ENCODE measurements at places on chromosomes 16 and 17.

DNA sequence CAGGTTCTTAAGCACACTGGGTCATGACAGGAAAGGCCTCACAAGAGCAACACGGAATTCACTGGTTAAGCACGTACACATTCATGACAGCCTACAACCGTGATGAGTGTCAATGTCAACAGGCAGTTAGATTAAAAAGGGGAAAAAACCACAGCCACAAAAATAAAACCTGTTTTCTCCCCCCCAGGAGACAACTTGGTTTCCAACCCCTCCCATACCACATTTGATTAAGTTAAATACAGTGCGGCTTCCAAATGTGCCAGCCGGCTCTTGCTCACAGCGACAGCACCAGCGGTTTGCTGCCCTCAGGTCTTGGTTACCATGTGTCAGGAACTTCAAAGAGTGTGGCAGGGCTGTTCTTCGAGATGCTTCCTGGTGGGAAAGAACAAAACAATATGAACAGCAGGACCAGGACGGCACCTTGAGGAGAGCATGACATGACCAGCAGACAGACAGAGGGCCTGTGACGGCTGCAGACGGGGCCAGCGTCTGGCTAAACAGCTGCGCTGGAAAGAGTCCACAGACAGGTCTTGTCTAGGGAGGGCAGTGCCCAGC, 193.6 kb downstream of the PARN start:
- DNase-seq = peak; percentile 43

- DNase-seq = no peak
Measured at GRCh38 chr17:38674014-38674748, 576 bp downstream of the EPOP start.

- DNase-seq = peak; percentile 39
Measured at GRCh38 chr16:51971184-51971583, 575.8 kb downstream of the TOX3 start.

DNA sequence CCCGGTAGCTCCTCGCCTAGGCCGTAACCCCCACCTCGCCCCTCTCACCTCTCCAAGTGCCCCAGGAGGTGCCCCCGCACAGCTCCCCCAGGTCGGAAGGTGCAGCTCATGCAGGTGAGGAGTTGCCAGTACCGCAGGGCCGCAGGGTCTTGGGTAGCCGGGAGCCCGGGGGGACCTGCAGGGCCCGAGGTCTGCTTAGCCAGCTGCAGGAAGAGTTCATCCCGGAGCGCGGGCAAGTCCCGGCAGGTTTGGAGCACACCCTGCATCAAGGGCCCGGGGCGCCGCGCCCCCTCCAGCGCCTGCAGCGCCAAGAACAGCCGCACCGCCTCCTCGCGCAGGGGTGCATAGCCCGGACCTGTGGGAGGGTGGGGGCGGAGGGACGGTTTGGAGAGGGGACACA, 4.8 kb downstream of the PLEKHH3 start:
- DNase-seq = no peak

DNA sequence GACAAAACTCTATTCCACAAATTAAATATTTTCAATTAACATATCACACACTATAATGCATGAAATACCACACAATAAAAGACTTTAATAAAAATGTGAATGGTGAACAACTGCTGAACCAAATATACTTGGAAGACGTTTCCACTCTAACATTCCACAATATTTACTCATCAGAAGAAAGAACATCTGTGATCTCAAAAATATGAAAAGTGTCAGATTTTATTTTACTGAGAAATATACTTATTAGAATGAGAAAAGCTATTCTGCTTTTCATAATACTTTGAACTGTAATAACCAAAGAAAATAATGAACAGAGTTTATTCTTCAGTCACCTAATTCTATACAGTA, 181.8 kb upstream of the AXIN2 start:
- no peak for DNase-seq

- DNase-seq = no peak
Measured at GRCh38 chr17:37676115-37676925, 33.1 kb upstream of the DDX52 start.

GRCh38 chr17:31596382-31597323, 205.2 kb downstream of the RAB11FIP4 start:
- peak; percentile 75 for DNase-seq

DNA sequence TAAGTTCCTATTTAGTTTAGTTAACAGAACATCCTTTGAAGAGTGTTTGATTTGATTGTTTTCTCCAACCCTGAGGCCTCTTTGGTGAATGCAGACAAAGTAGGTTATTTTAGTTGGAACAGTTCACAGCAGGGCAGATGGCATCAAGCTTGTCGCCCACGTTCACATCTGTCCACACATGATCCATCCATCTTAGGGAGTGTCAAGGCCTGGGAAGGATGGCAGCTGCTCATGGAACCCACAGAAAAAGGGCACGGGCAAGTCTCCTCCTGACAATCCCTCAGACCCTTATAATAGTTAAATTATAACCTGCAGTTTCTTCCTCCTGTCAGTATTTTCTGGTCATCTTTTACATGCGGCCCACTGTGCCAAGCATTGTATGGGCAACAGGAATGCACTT, 60.2 kb downstream of the KNOP1 start:
- DNase-seq = no peak

DNA sequence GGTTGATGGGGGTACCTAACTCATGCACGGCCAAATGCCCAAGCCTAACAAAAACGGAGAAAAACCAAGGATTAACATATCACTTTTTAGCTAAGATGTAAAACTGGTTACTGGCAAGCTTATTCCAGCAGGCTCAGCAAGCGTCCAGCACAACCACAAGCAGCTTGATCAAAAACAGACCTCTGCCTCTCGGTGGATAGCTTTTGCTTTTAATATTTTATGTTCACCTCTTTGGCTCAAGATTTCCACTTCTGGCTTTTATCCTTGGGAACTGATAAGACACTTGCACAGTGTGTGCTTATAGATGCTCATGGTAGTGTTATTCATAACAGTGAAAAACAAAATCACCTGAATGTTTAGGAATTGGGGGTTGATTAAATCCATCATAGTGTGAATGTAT, 206.9 kb upstream of the CACNG5 start:
- DNase-seq = no peak

DNA sequence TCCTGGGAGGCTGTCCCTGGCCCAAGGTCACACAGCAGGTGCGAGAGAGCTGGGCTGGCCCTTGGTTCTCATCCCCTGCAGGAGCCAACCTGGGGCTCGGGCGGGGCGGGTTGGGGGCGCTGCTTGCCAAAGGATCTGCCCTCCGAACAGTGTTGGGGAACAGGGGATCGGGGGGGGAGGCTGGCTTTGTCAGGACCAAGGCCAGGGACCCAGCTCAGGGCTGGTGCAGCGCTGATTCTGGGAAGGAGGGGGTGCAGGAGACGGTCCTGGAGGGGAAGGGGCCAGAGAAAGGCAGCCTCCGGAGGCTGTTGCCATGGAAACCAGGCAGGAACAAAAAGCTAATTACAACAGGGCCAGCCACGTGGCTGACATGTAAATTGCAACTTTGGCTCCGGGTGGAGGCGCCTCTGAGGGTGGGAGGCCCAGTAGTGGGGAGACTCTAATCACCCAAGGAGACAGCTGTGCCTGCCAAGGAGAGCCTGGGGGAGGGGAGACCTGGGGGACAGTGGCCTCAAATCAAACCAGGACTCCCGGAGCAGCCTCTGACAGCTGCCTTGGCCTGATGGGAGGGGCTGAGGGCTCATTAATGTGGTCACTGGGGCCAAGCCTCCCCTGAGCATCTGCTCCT, 1.3 kb downstream of the TUBB3 start:
- DNase-seq = peak; percentile 35

- DNase-seq = peak; percentile 40
Measured at GRCh38 chr16:70267516-70267915, 15.8 kb upstream of the EXOSC6 start.

GRCh38 chr16:72427051-72427782, 255.3 kb upstream of the PMFBP1 start:
- peak; percentile 85 for DNase-seq

DNA sequence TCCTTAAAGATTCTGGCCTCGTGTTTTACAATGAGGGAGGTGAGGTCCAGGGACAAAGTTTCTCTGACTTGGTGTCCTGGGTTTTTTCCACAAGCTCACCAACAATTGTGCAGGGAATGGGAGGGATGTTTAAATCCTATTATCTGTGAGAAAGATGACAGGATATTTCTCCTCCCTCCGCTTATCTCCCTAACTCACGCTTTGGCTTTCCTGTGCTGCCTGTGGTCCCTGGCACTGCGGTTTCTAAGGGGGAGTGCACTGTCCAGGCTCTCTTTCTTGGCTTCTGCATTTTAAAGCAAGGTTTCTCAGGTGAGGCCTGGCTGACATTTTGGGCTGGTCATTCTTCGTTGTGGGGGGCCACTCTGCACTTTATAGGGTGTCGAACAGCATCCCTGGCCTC, 16.4 kb downstream of the GGA3 start:
- DNase-seq = no peak

Data from pons (tissue), 1 donor.